ENCODE measurements at places on chromosomes 5 and 9.

- no peak for DNase-seq
These were observed 88.8 kb downstream of the TLE4 start for GRCh38 chr9:79660615-79661014.

DNA sequence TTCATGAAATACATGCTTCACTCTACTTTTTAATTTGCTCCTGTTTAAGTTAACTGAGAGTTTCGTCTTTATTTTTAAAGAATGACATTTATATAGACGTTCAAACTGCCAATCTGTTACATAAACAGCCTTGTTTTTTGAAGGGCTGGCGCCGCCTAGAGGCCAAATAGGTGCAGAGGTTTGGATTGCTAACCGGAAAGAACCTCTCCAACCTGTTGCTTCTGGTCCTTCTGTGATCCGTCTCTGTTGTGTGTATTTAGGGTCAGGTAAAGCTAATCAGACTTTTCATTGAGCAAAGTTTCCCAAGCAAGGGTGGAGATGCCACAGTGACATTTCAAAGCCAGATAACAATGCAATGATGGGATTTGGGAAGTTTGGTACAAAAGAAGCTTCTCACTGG, 39.5 kb upstream of the GLIS3 start:
- peak; percentile 80 for DNase-seq

- DNase-seq: no peak
These were observed 7.1 kb upstream of the IFNA2 start for GRCh38 chr9:21392270-21392669.

- DNase-seq: peak; percentile 50
These were observed 790 bp downstream of the PHF19 start for GRCh38 chr9:120875954-120876841.

- no peak for DNase-seq
These were observed 142.7 kb upstream of the PPP1R26 start for GRCh38 chr9:135336722-135337527.

DNA sequence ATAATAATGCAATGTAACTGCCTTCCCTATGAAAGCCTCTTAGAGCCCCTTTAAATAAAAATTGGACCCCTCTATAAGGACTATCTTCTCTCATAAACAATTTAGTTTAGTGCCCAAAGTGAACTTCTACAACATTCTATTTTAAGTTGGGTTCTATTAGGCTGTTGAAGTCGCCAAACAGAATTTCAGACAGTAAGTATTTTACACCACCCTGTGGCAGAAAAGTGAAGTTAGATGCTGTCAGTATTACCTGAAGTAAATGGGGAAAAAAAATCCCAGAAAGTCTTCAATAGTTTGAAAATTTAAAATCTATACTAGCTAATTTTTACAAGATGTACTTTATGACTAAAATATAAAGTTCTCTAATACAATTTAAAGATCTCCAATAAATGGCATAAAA, 29.5 kb downstream of the CAAP1 start:
- no peak for DNase-seq

DNA sequence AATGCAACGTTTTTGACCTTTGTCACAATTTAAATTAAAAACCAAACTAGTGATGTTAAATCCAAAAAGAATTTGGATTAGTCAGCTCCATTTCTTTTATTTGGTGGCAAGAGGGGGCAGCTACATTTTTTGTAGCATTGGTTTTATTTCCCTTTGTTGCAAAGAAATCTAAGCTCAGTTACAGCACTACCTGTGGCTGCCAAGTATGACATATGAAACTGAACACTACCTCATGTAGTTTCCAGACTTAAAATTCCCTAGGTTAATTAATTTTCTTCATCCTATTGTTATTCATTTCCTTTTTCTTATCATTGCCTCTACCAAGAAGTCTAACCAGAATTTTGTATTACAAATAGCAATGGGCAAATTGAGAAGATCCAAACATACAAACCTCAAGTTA, 393.5 kb downstream of the BRINP1 start:
- no peak for DNase-seq

- peak; percentile 77 for DNase-seq
These were observed at the start of gene HINT1 for GRCh38 chr5:131165119-131165727. Gene HINT1, minus strand, starts transcription at chr5:131165256. Its CDS starts 51 bp downstream, at chr5:131165205.

DNA sequence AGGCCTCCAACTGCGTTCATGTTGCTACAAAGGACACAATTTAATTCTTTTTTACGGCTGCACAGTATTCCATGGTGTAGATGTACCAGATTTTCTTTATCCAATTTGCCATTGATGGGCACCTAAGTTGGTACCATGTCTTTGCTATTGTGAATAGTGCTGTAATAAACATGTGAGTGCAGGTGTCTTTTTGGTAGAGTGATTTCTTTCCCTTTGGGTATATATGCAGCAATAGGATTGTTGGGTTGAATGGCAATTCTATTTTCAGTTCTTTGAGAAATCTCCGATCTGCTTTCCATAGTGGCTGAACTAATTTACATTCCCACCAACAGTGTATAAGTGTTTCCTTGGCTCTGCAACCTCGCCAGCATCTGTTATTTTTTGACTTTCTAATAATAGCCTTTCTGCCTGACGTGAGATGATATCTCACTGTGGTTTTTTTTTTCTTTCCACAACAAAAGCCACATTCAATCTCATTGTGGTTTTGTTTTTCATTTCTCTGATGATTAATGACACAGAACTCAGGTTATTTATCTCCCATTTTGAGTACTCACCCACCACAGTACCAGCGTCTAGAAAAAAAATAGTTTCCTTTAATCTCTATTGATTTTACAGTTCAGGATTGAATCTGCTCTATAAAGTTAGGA, 21.9 kb downstream of the ARRDC3 start:
- DNase-seq: no peak

DNA sequence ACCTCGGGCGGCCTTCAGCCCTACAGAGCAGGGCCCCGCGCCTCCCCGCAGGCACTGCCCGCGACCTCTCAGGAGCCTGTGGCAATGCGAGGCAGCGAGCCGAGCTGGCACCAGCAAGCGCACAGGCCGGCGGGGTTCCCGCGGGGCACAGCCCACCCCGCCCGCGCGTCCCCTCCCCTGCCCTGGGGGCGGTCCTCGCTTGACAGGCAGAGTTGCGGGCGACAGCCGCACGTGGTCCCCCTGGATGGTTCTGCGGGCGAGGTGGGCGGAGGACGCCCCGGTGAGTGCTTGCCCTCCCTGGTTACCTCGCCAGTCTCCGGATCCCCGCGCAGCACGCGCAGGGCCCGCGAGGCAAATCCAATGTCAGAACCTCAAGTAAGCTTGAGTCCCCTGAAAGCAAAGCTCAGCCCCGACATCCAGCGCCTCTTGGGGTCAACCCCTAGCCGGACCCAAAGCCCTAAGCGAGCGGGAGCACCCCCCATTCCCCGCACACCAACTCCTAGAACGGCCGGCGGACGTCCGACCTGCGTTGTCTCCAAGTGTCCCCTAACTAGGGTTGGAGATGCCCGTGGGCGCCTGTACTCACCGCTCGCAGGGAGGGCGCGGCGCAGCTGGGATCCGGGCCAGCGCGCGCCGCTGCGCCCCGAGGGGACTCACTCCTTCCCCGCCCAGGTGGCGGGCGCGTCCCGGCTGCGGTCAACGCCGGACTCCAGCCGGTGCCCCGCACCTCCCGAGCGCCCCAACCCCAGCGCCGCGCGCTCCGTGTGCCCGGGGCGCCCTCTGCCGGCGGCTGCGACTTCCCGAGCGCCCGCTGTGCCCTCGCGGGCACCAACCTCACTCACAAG, at the start of gene DRD1:
TSS of gene DRD1 (minus strand) at position 123 of the 845 bp plus-strand sequence. CDS start 1,083 bp downstream, outside the sequence.
- peak; percentile 9 for DNase-seq

DNA sequence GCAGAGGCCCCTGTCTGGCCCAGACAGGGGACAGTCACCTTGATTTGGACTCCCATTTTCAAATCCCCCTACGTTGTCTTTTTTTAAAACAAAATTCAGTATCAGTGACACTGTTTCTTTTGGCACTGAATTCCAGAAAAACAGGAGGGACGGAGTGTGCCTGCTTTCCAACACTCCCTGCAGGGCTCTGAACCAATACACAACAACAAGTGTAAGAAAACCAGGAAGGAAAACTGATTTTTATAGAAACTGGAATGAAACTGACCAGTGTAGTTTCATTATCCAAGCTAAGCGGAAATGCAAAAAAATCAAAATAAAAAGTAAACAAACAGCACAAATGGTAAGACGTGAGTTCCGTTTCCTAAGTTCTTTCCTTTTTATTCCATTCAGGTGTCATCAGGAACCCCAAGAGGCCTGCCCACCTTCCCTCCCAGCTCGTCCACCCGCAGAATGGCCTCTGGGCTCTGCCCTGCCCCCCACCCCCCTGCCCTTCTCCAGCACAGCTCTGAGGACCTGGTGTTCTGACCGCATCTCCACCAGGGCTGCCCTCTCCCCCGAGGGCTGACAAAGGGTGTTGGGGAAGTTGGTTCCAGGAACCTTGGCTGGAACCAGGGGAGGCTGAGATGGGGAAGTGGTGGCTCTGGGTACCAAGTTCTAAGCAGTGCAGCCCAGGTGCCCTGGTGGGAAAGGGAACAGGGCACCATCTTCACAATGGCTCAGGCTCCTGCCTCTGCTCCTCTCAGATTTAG, 73.6 kb downstream of the PSD2 start:
- DNase-seq: no peak

DNA sequence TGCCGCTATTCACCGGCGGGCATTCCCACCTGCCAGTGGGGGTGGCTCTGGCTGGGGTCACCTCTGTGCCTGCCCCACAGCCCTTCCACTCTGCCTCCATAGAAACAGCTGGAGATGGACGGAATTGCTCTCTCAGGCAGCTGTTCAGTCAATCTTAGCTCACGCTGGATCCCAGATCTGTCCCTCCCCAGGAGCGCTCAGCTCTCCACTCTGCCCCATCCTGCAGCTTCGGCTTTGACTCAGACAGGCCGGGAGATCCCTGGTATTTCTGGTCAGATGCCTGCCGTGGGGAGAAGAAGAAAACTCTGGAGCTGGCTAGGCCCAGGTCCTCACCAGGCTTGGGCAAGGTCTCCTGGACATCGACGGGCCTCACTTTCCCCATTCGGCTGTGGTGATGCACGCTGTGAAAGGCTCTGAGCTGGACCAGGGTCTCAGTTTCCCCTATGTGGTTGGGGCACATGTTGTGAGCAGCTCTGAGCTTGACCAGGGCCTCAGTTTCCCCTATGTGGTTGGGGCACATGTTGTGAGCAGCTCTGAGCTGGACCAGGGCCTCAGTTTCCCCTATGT, 7.6 kb upstream of the SLC9A3 start:
- no peak for DNase-seq

DNA sequence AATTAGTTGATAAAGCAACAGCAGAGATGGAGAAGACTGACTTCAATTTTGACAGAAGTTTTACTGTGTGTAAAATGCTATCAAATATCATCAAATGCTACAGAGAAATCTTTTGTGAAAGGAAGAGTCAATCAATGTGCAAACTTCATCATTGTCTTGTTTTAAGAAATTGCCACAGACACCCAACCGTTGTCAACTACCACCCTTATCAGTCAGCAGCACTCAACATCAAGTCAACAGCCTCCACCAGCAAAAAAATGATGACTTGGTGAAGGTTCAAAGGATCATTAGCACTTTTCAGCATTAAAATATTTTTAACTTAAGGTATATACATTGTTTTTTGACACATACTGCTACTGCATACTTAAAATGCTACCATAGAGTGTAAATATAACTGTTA, 888.8 kb downstream of the CDH18 start:
- no peak for DNase-seq

- DNase-seq: no peak
These were observed 30.4 kb downstream of the GNG10 start for GRCh38 chr9:111691672-111692329.

- DNase-seq: no peak
These were observed 62.8 kb upstream of the LMX1B start for GRCh38 chr9:126550891-126551351.

- DNase-seq: no peak
These were observed 135.9 kb downstream of the CCDC192 start for GRCh38 chr5:127839072-127839471.

GRCh38 chr9:94014920-94015319, 59.8 kb upstream of the BARX1 start:
- no peak for DNase-seq

DNA sequence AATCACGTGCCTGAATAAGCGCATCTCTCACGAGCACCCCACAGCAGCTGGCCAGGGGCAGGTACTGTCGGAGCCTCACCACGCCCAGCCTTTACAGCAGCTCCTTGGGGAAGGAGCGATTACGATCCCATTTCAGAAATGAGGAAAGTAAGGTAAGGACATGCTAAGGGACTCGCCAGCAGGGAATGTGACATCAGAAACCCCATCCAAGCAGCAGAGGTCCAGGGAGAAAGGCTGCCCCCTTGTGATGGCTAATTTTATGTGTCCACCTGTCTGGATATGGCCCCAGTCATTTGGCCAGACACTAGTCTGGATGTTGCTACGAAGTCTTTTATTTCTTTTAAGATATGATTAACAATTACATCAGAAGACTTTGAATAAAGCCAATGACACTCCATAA, 77.3 kb downstream of the UBE2QL1 start:
- no peak for DNase-seq

DNA sequence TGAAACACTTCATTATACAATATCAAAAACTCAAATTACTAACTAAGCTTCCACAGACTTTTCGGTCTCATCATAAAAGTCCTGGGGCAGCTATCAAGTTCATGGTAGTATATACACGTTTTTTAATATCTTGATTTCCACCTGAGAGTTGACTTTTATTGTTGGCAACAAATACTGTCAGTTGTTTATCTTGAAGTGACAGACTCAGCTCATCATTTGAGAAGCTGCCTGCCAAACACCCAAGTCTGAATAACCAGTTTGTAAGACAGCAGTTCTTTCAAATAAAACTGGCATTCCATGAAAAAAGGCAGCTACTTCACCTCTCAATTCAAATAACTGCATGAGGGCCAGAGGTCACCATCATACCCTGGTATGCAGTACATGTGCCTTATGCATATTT, 30.6 kb downstream of the SPACA9 start:
- no peak for DNase-seq

- peak; percentile 83 for DNase-seq
These were observed 679 bp upstream of the KDM4C start for GRCh38 chr9:6757132-6757455.

- no peak for DNase-seq
These were observed 97.1 kb upstream of the PRSS3 start for GRCh38 chr9:33698267-33698666.

GRCh38 chr9:76887003-76887821, 18.7 kb downstream of the PRUNE2 start:
- DNase-seq: no peak

All from activated naive CD4-positive, alpha-beta T cell (primary cell).